NCI-H446 treated with DMSO at 0.1 percent for 48 hours (cell line): ENCODE measurements at places on chromosomes 11 and 22.

GRCh38 chr22:20554824-20555223 lies 47.4 kb downstream of the MED15 start:
- no peak for DNase-seq

GRCh38 chr22:43257549-43257948 lies 70.6 kb upstream of the TTLL12 start:
- no peak for DNase-seq

DNA sequence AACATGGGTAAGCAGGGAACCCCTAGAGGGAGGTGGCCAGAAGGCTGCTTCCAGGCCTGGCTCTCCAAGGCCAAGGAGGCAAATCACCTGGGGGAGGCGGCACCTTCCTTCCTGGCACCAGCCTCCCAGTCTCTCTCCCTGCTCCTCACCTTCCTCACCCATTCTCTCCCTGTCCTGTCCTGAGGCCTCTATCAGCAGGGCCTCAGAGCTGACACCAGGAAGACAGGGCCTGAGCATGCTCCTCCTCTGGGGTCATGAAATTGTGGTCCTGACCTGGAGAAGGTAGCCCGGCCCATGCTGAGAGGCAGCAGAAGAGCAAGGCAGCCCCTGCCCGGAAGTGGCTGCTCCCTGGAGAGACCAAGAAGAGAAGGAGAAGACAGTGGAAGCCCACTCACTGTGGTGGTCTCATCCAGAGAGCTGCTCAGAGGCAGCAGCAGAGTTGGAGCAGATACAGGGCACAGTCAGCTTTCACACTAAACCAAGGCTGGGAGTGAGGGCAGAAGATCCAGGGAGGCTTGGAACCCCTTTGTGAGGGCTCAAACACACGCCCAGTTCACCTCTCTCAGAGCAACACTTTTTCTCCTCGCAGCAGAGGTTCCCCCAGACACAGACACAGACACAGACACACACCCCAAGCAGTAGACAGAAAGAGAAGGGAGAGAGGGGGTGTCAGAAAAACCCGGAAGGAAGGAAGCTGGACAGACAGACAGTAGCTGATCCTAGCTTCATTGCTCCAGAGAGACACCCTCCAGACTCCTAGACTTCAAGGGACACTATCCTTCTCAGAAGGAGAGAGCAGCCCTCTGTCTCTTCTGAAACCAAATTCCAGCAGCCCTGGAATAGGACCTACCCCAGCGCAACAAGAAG lies 1.8 kb downstream of the BCL9L start:
- DNase-seq = no peak

- no peak for DNase-seq
Measured at GRCh38 chr11:36750349-36750748, 152.3 kb upstream of the RAG2 start.

DNA sequence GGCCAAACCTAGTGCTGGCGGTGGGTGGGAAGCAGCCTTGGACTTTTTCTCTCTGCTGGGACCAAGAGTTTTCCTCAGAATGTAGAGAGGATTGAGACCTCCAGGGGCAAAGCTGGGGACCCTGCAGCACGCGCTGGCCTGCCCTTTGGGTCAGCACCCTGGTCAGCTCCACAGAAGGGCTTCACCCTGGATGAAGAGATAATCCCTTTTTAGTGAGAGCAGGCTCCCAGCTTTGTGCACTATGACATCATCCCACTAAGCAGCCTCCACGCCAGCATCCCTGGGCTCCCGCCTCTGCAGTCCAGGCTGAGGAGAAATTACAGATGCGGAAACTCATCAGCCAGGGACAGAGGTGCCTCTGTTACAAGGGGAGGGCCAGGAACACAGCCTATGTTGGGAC lies 23.5 kb downstream of the DRICH1 start:
- DNase-seq = no peak

- DNase-seq = no peak
Measured at GRCh38 chr11:129416080-129416820, 40.6 kb downstream of the BARX2 start.

DNA sequence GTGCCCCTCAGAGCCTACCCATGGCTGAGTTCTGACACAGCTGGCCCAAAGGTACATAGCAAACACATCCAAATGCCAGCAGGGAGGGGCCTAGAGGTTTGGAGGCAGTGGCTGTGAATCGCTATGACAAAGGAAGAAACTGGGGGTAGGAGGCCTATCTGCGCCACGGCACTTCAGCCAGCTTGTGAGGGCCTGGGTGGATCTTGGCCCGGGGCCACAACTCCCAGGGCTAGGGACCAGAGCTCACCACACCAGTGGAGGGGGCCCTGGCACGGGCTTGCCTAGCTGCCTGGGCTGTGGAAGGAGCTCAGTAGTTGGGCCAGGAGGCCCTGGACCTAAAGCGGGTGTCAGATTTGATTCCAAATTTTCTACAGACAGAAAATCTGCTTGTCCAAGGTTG lies 9.4 kb upstream of the NAP1L4 start:
- peak; percentile 87 for DNase-seq

DNA sequence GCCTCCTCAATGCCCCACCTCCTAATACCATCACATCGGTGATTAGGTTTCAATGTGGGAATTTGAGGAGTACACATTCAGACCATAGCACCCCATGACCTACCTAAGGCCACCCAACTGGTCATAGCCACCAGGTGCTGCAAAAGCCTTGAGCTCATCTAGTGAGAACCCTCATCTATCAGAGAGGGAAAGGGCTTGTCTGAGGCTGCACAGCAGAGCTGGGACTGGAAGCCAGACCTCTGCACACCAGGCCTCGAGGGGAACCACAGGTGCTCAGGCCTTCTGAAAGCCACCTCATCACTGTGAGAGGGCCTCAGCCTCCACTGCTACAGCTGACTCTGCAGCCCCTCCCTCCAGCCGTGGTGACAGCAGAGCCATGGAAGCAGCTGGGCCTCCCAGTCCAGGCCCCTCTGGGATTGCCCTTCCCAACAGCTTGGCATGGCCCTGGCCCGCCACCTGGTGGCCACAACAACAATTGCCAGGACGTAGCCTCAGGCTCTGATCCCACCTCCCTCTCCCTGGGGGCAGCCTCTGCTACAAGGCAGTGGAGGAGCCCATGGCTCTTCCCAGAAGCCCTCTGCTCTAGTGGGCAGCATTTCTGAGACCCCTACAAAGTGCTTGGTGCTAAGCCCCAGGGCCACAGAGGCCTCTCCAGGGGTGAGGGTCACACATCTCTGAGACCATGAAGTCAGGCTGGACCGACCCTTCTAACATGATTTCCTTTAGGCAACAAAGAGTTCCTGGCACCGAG lies 41.0 kb upstream of the PRDM11 start:
- peak; percentile 83 for DNase-seq
